Epithelial cell of proximal tubule (primary cell): ENCODE measurements at places on chromosomes 1 and 21. TPM values are rescaled to one million over a fixed set of nuclear protein-coding genes. Genes with fewer than 3 reads are reported as not detected.

Gene PRXL2B
- 35.4 and 72.2 TPM in 2 replicates for total RNA-seq

Gene HAO2
- not detected in 2 replicates for total RNA-seq

Gene NR1I3
- total RNA-seq, result not detected in 2 replicates

Gene UMODL1
- not detected in 2 replicates for total RNA-seq
